RPMI8226 (cell line): ENCODE measurements at places on chromosomes 3 and 15.

DNA sequence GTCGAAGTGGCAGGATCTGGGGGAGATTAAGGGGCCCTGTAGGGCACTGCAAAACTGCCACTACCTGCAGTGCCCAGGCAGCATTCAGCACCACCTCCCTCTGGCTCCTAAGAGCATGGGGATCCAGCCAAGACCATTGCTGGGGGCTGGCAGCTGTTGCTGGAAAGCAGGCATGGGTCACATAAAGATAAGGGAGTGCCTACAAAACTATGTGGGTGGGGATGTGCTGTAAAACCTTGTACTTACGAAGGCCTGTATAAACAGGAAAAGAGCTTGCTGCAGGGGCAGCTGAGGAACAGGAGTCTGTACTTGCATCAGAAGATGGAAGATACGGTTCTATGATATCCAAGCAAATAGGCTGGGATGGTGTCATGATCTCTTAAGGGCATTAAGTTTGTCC, 27.1 kb downstream of the IL20RB start:
- DNase-seq: no peak

DNA sequence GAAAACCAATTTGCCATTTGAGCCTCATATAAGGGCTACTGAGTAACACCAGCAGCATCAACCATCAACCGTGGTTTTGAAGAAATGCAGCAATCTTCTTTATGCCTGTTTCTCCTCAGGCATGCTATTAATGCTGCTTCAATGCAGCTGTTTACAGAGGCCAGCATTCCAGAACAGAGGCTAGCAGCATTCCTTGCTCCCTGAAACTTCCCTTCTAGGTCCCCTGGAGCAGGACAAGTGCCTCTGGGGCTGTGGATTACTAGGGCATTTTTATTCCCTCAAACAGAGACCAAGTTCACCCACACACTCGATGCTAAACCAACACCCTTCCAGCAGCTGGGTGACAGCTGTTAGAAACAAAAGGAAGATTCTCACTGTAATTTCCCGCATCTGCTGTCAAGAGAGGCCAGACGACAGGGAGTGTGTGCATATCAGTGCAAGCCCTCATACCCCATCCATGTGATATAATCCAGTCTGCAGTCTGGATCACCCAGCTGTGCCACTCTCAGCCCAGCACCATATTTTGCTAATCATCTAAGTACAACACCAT, 57.5 kb downstream of the HOMER2 start:
- DNase-seq: no peak

- DNase-seq: no peak
Observed at GRCh38 chr3:134376786-134377426, 2.7 kb upstream of the AMOTL2 start.

DNA sequence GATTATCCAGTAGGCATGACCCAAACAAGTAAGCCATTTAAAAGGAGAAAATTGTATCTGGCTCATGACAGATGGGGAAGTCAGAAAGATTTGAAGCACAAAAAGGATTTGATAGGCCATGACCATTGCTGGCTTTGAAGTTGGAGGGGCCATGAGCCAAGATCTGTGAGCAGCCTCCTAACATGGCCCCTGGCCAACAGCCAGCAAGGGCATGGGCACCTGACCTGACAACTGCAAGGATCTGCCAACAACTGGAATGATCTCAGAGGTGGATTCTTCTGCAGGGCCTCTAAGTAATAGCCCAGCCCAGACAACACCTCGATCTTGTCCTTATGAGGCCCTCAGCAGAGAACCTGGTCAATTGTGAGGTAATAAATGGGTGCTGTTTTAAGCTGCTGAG, 93.0 kb downstream of the ARNT2 start:
- DNase-seq: no peak

GRCh38 chr3:170910542-170910941, 2.1 kb upstream of the EIF5A2 start:
- DNase-seq: no peak

GRCh38 chr15:60695713-60696522, 217.0 kb upstream of the ICE2 start:
- no peak for DNase-seq

DNA sequence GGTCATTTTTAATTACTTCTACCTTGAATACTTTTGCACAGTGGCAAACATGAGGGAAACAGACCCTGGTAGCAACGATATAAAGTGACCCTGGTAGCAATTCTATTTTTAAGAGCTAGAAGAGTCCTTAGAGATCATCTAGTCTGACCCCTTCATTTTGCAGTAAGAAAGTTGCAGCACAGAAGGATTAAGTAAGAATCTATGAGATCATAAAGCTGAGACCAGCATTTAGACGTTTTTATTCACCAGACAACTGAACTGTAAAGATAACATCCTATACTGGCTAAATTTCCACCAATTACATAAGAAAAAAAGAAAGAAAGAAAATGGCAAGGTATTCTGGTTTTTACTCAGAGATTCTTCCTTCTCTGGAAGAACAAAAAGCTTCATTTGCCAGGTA, 49.9 kb downstream of the LRRFIP2 start:
- no peak for DNase-seq
